Upper lobe of left lung (tissue), 6 donors: ENCODE measurements at places on chromosomes 1 and 21. TPM values are rescaled to one million over a fixed set of nuclear protein-coding genes. Genes with fewer than 3 reads are reported as not detected.

The LRRC39 gene
- 6.3 TPM for total RNA-seq

DNA sequence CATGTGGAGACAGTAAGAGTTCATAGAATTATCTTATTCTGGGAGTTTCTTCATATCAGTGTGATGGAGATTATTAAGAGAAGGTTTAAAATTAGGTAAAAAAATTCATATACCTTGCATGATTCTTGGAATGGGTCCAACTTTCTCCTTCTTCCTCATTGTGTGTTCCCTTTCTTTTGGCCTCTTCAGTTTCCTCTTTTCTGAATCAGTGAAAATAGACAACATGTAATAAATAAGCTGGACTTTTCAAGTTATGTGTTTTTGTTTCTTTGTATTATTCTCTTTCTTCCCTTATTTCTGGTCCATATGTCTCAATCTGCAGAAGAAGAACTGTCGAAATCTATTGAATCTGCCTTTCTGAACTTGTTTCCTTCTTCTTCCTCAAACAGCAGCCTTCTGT is 30.5 kb downstream of the C4BPA start:
- no peaks in the 10 kb centered on the region for H3K27me3 ChIP-seq
- DNase-seq, result no peak
- no peaks in the 10 kb centered on the region for H3K4me1 ChIP-seq
- H3K27ac ChIP-seq, result no peak overlapping the region
- H3K4me3 ChIP-seq, result no peak overlapping the region
- no peaks in the 10 kb centered on the region for H3K36me3 ChIP-seq

DNA sequence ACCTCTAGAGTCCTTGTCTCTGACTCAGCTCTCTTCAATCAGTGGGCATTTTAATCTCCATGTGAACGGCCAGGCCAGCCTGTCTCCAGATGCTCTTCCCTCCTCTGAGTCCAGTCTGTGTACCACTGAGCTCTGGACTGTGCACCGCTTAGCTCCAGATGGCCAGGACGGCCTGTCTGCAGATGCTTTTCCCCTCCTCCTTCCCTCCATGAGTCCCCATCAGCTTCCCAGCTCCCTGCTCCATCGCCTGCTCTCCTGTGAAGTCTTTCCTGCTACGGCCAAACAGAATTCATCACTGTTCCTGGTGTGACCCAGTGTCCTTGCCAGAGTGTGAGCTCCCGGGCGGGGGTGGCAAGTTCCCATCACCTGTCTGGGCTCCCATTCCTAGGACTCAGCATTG is 42.0 kb downstream of the STUM start:
- no peak overlapping the region for H3K27ac ChIP-seq
- H3K4me1 ChIP-seq, result no peaks in the 10 kb centered on the region
- H3K4me3 ChIP-seq, result no peak overlapping the region
- no peaks in the 10 kb centered on the region for H3K27me3 ChIP-seq
- H3K36me3 ChIP-seq, result no peaks in the 10 kb centered on the region

DNA sequence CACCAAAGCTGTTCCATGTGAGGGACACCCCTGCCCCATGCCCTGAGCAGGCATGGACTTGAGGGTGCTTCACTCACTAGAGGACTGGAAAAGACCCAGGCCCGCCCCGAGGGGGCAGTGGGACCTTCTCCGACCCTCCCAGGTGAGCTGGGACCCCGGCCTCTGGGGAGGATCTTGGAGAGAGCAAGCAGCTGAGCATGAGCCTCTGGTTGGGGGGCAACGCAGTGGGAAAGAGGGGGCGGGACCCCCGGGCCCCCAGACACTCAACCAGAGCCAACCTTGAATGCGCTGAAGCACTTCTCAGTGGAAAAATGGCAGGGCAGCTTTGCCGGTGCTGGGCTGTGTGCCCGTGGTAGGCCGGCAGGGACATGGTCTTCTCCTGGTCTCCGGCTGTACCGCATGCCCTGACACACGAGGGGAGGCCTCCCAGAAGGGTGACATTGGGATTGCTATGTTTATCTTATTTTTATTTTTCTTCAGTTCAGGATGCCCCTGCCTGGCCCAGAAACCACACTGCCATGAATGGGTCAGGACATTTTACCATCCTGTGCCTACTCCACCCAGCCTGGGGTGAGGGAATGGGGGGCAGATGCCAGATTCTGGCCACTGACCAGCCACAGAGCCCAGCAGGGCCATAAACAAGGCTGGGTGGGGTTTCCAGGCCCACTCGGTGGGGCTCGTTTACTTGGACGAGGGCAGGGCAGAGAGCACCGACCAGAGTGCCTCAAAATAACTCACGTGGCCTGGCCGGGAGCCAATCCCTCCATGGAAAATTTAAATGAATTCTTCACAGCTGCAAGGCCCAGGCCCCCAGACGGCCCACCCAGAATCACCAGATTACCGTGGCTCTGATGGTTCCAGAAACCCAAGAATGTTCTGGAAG is 17.2 kb upstream of the LAPTM5 start:
- H3K4me3 ChIP-seq, result no peak overlapping the region
- no peak for DNase-seq
- H3K4me1 ChIP-seq, result no peaks in the 10 kb centered on the region
- H3K36me3 ChIP-seq, result no peaks in the 10 kb centered on the region

GRCh38 chr1:33256471-33257206 is at the start of gene ZNF362:
Gene ZNF362, plus strand, starts transcription at chr1:33256492. Its CDS starts 14,083 bp downstream, at chr1:33270575.
- H3K36me3 ChIP-seq, result no peaks in the 10 kb centered on the region
- peaks cover 38% of the 10 kb centered on the region for H3K4me1 ChIP-seq
- peak within 1 kb of the TSS; percentile 92 for H3K27ac ChIP-seq
- peak within 1 kb of the TSS; percentile 63 for H3K4me3 ChIP-seq
- DNase-seq, result peak; percentile 94

GRCh38 chr1:154619181-154619948 is 11.4 kb upstream of the ADAR start:
- peaks cover 10% of the 10 kb centered on the region for H3K36me3 ChIP-seq
- H3K4me1 ChIP-seq, result no peaks in the 10 kb centered on the region

The ANGPTL3 gene
- total RNA-seq, result not detected

- DNase-seq, result no peak
- H3K4me3 ChIP-seq, result no peak overlapping the region
- H3K36me3 ChIP-seq, result no peaks in the 10 kb centered on the region
These were observed 89.3 kb downstream of the HMCN1 start for GRCh38 chr1:185823467-185823866.

DNA sequence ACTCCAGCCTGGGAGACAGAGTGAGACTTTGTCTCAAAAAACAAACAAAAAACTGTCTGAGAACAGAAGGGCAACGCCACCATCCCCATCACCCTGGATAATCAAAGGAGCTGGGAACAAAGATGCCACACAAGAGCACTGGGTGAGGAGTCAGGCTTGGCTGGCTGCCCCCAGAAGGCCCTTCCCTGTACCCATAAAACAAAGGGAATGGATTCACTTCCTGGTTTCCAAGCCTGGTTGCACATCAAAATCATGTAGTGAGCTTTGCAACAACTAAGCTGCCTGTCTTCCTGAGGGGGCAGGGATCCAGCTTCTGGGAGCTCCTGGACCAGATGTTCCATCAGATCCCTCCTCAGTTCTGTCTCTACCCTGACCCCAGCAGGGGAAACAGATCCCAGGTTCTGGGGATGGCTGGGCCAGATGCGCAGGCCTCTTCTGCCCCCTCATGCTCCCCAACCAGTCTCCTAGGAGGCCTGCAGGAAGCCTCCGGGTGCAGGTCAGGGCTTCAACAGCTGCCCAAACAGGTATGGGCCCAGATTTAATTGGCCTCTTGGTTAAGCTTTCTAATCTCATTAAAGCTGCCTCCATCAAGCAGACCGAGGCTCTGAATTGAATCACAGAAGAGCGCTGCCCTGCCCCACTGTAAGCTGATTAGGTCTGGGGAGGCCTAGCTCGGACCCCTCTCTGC is 97.8 kb downstream of the MRPL37 start:
- H3K36me3 ChIP-seq, result no peaks in the 10 kb centered on the region
- no peak for DNase-seq
- peaks cover 26% of the 10 kb centered on the region for H3K4me1 ChIP-seq
- peak overlapping the region; percentile 47 for H3K27ac ChIP-seq

- DNase-seq, result no peak
- H3K27me3 ChIP-seq, result no peaks in the 10 kb centered on the region
- no peak overlapping the region for H3K4me3 ChIP-seq
- H3K4me1 ChIP-seq, result no peaks in the 10 kb centered on the region
These were observed 84.1 kb downstream of the SPAG17 start for GRCh38 chr1:118100686-118101514.

The LUZP1 gene
- 17.6 TPM for total RNA-seq

GRCh38 chr1:191240925-191241324 is 763.3 kb upstream of the BRINP3 start:
- H3K4me3 ChIP-seq, result no peak overlapping the region
- H3K36me3 ChIP-seq, result no peaks in the 10 kb centered on the region
- no peak overlapping the region for H3K27ac ChIP-seq
- no peak for DNase-seq

GRCh38 chr1:81428998-81429397 is 371.7 kb upstream of the ADGRL2 start:
- no peak for DNase-seq
- no peaks in the 10 kb centered on the region for H3K36me3 ChIP-seq
- no peaks in the 10 kb centered on the region for H3K27me3 ChIP-seq
- no peaks in the 10 kb centered on the region for H3K4me1 ChIP-seq
- no peak overlapping the region for H3K4me3 ChIP-seq

- H3K36me3 ChIP-seq, result no peaks in the 10 kb centered on the region
- no peak overlapping the region for H3K4me3 ChIP-seq
- DNase-seq, result no peak
- H3K27me3 ChIP-seq, result no peaks in the 10 kb centered on the region
- H3K27ac ChIP-seq, result no peak overlapping the region
These were observed 3.5 kb upstream of the PADI1 start for GRCh38 chr1:17201201-17202021.

The HHIPL2 gene
- total RNA-seq, result 0.22 TPM

DNA sequence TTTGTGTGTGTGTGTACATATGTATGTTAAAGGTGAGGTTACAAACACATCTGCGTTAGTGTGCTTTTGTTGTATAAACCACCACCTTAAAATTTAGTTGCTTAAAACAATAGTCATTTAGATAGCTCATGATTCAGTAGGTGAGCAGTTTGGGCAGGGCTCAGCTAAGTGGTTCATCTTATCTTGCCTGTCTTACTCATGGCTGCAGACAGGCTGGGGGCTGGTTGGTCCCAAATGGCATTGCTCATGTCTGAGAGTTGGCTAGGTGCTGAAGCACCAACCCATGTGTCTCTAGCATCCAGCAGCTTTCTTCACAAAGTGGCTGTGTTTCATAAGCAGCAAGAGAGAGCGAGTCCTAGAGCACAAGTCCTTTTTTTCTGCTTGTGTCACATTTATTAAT is 91.4 kb downstream of the MACF1 start:
- peak overlapping the region; percentile 19 for H3K27ac ChIP-seq
- H3K4me1 ChIP-seq, result no peaks in the 10 kb centered on the region
- no peaks in the 10 kb centered on the region for H3K27me3 ChIP-seq
- DNase-seq, result no peak
- peaks cover 46% of the 10 kb centered on the region for H3K36me3 ChIP-seq

- no peaks in the 10 kb centered on the region for H3K36me3 ChIP-seq
- peaks cover 40% of the 10 kb centered on the region for H3K4me1 ChIP-seq
- peaks cover 8% of the 10 kb centered on the region for H3K27me3 ChIP-seq
- no peak overlapping the region for H3K27ac ChIP-seq
These were observed 10.9 kb upstream of the HES5 start for GRCh38 chr1:2540816-2541492.

DNA sequence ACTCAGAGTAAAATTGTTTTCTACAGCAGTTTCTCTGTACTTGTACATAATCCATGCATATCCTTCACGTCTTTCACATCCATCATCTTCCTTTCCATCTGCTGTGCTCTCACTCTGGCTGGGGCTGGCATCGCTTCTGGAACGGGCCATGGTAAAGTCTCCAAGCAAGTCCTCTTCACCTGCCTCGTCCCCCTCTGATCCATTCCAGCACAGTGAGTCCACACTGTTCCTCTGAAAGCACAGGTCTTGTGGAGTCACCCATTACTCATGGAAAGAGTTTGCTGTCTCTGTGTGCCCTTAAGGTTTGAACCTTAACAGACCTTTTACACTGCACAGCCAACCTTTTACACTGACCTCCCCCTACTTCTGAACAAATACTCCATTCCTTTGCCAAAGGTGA is 313.6 kb downstream of the ASTN1 start:
- DNase-seq, result no peak
- no peak overlapping the region for H3K27ac ChIP-seq
- no peaks in the 10 kb centered on the region for H3K4me1 ChIP-seq
- no peaks in the 10 kb centered on the region for H3K36me3 ChIP-seq

The RNF220 gene
- 77.7 TPM for total RNA-seq

DNA sequence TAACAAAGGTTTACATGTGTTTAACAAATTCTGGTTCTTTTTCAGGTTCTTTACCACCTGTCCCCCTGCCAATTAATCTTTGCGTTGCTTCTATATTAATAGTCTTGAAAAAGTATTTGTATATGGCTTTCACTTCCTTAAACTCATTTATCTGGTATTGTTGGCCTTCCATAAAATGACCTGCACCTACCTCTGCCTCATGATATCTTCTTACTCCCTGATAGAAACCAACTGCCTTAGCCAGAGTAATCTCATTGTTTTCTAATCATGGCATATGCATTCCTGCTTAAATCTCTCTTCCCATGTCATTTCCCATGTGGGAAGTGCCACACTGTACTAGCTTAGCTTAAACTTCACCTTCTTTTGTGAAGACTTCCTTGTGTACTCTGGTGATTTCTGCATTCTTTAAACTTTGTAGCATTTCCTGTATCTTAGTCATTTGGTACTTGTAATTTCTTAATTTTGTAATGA is 8.7 kb downstream of the SMG7 start:
- H3K4me3 ChIP-seq, result no peak overlapping the region
- no peaks in the 10 kb centered on the region for H3K27me3 ChIP-seq
- peaks cover 37% of the 10 kb centered on the region for H3K4me1 ChIP-seq
- DNase-seq, result no peak
- no peaks in the 10 kb centered on the region for H3K36me3 ChIP-seq
- H3K27ac ChIP-seq, result no peak overlapping the region

- DNase-seq, result no peak
- H3K36me3 ChIP-seq, result no peaks in the 10 kb centered on the region
- H3K4me3 ChIP-seq, result no peak overlapping the region
These were observed 50.7 kb downstream of the JAK1 start for GRCh38 chr1:64915381-64916274.

The LCE1C gene
- not detected for total RNA-seq

DNA sequence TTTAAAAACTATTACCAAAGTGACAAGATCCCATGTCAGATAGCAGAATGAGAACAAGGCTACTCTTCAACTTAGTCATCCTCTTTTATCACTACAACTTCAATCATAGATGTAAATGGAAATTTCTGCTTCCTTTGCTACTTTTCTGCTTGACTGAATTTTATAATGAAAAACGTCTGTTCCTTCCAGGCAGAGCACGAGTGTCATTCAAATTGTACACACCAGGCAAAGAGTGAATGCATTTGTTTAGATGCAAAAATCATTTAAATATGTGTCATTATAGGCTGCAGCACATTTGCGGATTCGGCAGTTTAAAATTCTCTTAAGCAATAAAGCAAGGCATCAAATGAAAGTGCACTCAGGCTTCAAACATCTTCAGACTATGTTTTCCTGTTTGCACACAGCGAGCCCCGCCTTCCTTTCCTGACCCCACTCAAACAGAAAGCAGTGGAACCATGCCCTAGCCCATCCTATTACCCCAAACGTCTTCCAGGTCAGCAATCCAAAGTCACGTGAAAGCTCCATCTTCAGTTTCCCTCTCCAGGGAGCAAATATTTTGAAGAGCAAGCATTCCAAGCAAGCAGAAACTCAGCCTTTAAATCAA is 99.6 kb downstream of the APP start:
- DNase-seq, result peak; percentile 40
- H3K4me3 ChIP-seq, result peak overlapping the region; percentile 19
- no peaks in the 10 kb centered on the region for H3K36me3 ChIP-seq
